ENCODE measurements at places on chromosomes 12 and 14.

GRCh38 chr14:61342486-61342885 lies 21.1 kb downstream of the PRKCH start:
- DNase-seq = no peak

DNA sequence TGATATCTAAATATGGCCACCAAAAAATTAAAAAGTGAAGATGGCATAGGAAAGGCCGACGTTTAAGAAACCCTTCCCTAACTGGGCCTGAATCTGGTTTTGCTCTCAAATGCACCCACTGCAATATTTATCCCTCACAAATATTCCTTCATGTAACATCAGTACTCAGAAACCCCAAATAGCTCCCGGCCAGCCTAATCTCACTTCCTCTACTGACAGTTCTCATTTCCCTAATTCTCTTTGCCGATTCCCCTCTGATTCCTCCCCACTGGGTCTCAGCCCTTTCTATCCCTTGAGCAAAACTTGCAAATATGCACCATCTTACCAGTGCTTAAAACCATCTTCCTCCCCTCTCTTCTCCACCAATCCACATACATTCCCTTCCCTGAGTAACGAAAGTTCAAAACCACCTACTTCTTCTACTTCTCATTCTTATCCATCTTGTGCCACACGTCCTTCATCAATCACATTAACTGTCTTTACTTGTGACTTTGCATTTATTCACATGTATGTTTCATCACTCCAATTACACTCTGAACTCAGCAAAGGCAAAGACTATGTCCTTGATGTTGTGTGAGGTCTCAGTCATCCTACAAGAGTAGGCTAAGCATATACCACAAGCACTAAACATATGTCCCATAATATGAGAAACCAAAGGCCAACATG lies 23.1 kb downstream of the KCNK10 start:
- DNase-seq = no peak

- DNase-seq = no peak
Measured at GRCh38 chr14:63164108-63164683, 40.0 kb upstream of the RHOJ start.

GRCh38 chr12:46956451-46957035 lies 122.9 kb upstream of the PCED1B start:
- DNase-seq = no peak

DNA sequence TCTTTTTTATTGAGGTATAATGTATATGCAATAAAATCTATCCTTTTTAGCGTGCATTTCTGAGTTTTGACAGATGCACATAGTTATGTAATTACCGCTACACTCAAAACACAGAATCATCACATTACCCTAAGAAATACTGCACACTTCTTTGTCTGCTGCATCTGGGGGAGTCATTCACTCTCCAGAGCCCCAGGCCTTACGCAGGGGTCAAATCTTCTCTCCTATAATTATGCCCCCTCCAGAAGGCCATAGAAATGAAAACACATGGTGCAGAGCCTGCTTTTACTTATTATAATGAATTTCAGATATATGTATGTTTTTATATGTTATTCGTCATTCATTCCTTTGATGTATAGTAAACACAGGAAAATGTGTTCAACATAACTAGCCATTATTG lies 296.5 kb upstream of the TMEM132C start:
- DNase-seq = no peak

DNA sequence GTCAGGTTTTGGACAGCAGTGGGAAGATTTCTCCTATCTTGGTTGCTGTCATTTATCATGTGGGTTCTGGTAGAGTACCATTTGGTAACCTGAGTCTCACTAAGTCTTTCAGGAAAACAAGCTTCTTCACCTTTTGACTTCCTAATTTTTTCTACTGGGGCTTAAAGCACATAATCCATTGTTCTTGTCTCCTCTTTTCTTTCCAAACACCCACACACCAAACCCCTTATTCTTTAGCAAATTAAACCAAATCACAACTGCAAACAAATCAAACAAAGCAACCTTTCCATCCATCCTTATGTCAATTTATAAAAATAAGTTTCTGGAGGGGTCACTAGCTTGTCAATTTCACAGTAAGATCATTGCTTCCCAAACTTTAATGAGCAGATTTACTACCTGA lies 84.1 kb downstream of the ATP23 start:
- DNase-seq = no peak

DNA sequence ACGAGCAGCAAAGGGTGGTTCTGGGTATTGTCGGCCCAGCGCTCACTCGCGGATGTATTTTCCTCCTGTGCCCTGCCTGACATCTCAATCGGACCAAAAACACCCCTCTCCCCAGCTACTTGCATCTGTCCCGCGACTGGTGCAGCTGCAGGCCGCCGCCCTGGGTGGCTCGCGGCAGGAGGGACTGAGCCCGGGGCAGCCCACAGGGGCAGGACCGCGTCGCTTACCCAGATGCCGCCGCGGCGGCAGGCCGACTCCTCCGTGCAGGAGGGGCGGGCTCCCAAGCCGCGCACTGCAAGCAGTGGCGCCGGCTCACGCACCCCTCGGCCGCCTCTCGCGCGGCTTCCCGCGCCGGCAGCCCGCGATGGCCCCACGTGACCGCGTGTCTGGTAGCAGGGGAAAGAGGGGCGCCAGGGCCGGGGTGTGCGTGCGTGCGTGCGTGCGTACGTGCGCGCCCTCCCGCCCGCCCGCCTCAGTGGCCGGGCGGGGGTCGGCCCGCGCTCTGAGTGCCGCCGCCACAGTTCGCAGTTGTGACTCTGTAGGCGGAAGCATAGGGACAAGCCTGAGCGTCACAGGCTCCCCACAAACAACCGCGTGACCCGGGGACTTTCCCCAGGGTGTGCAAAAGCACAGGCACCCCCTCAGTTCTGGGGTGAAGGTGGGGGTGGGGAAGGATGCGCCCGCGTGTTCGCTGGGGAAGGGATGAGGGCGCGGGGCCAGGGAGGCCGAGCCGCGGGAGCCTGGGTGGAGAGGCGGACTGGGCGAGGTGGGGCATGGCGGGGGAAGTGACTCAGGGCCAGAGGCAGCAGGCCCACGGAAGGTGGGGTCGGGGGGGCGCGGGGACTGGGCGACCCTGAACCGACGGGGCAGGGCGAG lies at the start of gene ZBTB25:
Gene ZBTB25, minus strand, starts transcription at position 405 of the 876 bp plus-strand sequence. CDS start 13,305 bp downstream, outside the sequence.
- DNase-seq = peak; percentile 93

DNA sequence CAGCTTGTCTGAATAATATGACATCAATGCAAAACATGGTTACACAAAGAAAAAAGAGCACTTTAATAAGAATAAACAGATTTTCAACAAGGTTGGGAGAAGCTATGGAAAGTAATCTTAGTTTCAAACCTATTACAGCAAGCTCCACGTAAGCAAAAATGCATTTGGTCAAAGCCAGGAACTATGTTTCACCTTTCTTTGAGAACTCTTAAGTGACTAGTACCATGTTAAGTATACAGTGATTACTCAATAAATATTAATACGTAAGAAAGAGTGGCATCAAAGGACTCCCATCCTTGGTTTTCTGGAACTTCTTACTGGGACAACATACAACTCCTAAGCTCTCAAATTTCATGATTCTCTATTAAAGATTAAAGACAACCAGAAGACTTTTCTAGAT lies 80.7 kb downstream of the ABCC9 start:
- no peak for DNase-seq

DNA sequence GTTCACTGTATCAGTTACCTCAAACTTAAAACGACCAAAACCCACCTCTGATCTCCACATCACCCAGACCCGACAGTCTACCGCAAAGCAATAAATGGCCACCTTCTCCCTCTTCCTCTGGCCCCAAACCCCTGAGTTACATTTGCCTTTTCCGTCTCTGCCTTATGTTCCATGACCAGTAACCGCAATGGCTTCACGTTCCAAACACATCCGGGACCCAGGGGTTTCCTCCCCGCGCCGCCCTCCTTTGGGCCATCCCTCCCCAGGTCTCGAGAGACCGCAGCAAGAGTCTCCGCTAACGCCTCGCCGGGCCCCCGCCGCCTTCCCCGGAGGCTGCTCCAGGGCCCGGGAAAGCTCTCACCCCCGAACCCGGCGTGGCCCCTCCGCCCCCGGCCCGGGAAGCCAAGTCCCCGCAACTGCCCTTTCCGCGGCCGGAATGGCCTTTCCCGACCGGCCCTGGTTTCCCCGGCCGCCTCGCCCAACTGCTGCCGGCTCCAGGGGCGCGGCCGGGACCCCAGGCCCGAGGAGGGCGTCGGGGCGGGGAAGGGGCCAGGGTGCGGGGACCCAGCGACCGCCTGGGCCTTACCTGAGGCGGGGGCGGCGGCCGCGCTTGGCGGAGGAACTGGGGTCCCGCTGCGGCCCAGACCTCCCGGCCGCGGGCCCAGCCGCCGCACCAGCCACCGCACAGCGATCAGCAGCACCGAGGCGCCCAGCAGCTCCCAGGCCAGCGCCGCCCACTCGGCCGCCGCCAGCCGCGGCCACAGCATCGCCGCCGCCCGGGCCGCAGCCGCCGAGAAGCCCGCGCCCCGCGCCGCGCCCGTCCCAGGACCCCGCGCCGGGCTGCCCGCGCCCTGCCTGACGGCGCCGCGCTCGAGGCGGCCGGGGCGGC lies at the start of gene ANKLE2:
Gene ANKLE2, minus strand, starts transcription at position 801 of the 889 bp plus-strand sequence. Its CDS starts 34 bp downstream, at position 767.
- DNase-seq = peak; percentile 94

DNA sequence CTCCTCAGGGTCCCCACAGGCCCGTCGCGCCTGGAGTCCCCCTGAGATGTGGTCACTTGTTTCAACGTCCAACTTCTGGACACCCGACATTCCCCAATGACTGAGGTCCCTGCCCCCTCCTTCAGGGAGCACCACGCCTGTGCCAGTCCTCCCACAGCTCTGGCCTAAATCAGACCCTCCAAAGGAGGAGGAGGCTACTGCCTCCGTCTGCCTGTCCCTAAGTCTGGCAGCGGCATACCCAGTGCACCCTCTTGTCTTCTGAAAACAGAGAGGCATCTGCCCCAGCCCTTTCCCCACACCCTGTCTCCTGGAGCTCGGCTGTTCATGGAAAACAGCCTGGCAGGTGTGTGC lies 46.2 kb downstream of the TESC start:
- DNase-seq = peak; percentile 22

- no peak for DNase-seq
Measured at GRCh38 chr12:108055141-108055540, 73.9 kb upstream of the WSCD2 start.

DNA sequence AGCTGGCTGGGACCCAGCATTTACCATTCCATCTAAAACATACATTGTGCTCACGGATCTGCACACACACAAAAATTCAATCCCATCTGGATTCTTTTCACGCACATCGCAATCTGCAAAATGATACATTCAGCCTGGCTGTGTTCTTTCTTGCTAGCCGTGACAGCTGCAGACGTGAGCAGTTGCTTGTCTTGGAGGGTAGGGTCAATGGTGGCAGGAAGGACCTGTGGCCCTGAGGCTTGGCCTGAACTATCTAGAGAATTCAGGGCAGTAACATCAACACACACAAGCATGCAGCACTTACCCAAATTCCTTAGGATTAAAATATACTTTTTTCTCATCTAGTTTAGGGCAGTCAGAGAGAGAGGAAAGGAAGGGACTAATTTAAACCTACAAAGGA lies 72.0 kb downstream of the DICER1 start:
- DNase-seq = no peak

DNA sequence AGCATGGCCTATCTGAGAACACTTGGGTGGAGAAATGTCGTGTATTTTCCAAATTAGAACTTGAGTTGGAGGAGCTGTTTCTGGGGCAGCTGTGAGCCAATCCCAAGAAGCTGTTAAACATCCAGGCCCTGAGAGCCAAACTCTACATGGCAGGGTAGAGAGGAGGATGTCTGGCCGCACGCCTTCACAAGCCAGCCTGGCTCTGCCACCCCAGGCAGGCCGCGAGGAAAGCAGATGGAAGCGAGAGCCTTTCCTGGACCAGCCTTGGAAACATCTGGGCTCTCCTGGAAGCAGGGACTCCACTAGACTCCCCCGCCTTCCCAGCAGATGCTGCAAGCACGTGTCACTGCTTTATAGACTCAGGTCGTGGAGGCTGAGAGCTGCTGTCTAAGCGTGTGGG lies 312.8 kb upstream of the FKBP4 start:
- no peak for DNase-seq

- DNase-seq = no peak
Measured at GRCh38 chr12:23775208-23775607, 174.3 kb downstream of the SOX5 start.

- DNase-seq = no peak
Measured at GRCh38 chr12:16349131-16349460, 1.7 kb downstream of the MGST1 start.

DNA sequence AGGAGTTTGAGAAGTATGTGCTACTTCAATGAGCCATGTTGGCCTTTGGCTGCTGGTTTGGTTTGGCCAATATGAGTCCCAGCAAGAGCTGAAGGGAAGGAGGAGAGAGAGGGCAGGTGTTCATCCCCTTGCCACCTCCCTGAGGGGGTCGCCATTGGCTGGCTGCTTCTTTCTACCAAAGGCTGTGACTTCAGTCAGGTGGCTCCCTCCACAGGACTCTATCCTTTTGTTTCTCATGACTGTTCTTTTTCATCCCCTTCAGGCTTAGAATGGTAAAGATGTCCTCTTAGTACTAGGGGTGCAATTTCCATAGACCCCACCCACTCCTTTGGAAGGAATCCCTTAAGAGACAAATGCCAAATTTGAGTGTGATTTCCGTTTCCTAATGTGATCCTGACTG lies 31.2 kb upstream of the OTOGL start:
- no peak for DNase-seq

GRCh38 chr12:54624315-54625279 lies 10.1 kb downstream of the LACRT start:
- no peak for DNase-seq

DNA sequence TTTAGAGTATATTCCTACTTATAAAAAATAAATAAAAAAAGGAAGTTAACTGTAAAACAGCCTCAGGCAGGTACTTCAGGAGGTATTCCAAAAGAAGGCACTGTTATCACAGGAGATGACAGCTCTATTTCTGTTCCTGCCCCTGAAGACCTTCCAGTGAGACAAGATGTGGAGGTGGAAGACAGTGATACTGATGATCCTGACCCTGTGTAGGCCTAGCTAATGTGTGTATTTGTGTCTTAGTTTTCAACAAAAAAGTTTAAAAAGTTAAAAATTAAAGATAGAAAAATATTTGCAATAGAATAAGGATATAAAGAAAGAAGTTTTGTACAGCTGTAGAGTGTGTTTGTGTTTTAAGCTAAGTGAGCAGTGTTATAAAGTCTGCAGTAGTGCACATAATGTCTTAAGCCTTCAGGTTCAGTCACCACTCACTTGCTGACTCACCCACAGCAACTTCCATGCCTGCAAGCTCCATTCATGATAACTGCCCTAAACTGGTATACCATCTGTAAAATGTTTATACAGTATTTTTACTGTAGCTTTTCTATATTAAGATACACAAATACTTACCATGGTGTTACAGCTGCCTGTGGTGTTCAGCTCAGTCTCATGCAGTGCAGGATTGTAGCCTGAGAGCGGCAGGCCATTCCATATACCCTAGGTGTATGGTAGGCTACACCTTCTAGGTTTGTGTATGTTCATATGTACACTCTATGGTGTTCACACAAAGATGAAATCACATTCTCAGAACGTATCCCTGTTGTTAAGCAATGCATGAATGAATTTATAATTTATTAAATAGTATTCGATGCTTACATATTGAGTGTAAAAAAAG lies 121.1 kb downstream of the ANO6 start:
- no peak for DNase-seq

- no peak for DNase-seq
Measured at GRCh38 chr12:50659690-50660424, 104.0 kb upstream of the ATF1 start.

Measured in D341Med (cell line).